ENCODE measurements at places on chromosomes 3 and 15. TPM values are rescaled to one million over a fixed set of nuclear protein-coding genes. Genes with fewer than 3 reads are reported as not detected.

- DNase-seq: no peak
Observed at GRCh38 chr15:84831028-84831427, 13.9 kb downstream of the ALPK3 start.

NOX5 gene
- not detected for total RNA-seq

DNA sequence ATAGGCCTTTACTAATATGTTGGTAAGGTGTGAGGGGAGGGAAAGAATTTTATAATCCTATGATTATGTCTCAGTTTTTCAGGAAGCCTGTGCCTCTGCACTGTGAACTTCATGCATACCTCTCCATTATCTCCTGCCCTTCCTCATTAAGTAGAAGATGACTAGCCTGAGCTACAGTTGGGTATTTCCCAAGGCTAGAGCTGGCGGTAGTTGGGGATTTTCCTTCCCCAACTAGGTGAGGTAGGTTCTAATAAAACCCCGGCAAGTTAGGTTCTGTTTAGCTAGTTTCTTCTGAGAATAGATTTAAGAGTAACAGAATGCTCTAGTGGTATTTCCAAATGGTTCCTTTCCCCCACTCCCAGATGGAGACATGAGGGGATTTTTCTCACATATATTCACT lies 414.5 kb downstream of the GRM7 start:
- no peak for DNase-seq

DNA sequence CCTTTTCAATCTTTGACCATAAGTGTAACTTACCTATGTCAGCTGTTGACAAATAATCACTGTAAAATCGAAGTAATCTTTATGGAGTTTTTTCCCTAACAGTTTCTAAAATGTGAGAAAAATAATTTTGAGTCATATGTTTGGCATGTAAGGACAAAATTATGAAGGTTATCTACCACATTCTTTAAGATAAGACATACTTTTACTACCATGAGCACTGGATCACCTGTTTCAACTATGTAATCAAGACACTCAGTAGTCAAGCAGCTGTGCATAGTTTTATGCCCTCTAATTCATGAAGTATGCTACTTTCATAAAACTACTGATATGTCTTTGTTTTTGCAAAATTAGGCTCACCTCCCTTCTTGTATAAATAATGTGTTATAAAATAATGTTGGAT lies 12.1 kb downstream of the FGF7 start:
- DNase-seq: no peak

Measured in H1 (cell line).